CD4-positive, alpha-beta T cell treated with Interleukin-15 for 4 hours (primary cell): ENCODE measurements at places on chromosomes 16 and 17.

GRCh38 chr17:33050611-33051140 is 59.0 kb downstream of the SPACA3 start:
- DNase-seq = no peak

DNA sequence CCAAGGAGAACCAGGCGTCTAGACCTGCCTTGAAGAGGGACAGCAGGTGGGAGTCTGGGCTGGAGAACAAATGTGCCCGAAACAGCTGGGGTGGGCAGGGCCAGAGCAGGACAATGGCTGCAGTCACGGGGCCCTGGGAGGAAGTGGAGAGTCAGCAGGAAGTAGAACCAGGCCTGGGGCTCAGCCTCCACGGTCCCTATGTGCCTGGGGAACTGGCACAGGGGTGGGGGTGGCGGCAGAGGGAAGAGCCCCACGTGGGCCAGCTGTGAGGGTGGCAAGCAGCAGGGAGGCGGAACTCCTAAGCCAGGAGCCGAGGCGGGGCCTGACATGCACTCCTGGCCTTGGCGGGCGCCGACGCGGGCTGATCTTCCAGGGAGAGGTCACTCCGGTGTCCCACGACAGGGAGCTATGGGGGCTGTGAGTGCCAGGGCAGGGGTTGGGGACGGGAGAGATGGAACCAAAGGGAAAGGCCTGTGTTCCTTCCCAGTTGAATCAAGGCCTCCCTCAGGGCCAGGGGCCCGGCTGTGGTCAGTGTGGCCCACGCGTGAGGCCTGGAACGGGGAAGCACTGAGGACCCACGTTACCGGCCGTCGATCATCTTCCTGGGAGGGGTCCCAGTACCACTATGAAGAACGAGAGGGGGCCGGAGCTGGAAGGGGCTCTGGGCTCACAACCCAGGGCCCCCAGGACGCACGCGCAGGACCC is 42.7 kb downstream of the TIMM22 start:
- no peak for DNase-seq

DNA sequence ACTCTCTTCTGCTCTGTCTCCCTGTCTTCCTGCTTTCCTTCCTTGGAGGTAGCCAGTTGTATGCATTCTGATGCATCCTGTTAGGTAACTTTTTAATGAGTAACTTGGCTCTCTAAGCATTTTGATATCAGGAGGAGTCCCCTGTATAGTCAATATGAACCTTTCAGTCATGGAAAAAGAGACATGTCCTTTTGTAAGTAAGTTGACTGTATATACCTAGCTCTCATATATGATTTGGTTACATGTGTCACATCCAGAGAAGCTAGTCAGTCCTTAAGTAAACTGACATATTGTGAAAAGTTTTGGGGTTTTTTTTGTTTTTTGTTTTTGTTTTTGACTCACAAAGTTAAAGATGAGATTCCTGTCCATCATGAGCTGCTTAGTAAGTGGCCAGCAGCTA is 18.8 kb downstream of the UTP18 start:
- no peak for DNase-seq

- DNase-seq = no peak
These were observed 38.2 kb downstream of the COPRS start for GRCh38 chr17:31820691-31821435.

- DNase-seq = no peak
These were observed 970 bp upstream of the HSD11B2 start for GRCh38 chr16:67429799-67430503.

DNA sequence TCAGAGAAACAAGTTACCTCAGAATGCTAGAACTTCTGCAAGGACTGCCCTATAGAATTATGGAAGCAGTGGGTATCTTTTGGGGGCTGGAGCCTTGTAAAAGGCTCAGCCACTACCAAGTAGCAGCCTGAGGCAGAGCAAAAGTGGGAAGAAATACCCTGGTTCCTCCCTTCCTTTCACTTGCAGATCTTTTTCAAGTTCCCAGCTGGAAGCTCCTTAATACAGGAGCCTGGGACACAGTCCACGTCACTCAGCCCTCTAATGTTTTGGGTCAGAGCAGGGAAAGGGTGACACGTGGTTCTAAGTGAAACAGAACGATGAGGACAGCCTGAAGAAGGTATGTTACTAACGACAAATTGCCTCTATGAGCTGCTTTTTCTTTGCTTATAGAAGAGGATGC is 93.1 kb downstream of the CNTNAP4 start:
- no peak for DNase-seq
